Epithelial cell of alveolus of lung (primary cell): ENCODE measurements at places on chromosomes 1 and 21. TPM values are rescaled to one million over a fixed set of nuclear protein-coding genes. Genes with fewer than 3 reads are reported as not detected.

The PLD5 gene
- total RNA-seq, result 0.24 and 0.52 TPM in 2 replicates

The TCHH gene
- under 0.01 TPM in 1 of 2 replicates, not detected in the other for total RNA-seq

The TNNT2 gene
- 12.5 TPM in 1 of 2 replicates, not detected in the other for total RNA-seq

The KRTAP12-3 gene
- not detected in 2 replicates for total RNA-seq

The TRABD2B gene
- under 0.01 TPM in 1 of 2 replicates, not detected in the other for total RNA-seq

The CFAP107 gene
- not detected in 2 replicates for total RNA-seq

The AMY1A gene
- total RNA-seq, result not detected in 2 replicates

The H6PD gene
- total RNA-seq, result 48.5 and 69.9 TPM in 2 replicates

The CCDC181 gene
- 1.2 and 2.2 TPM in 2 replicates for total RNA-seq

The ADORA1 gene
- 0.48 and 0.52 TPM in 2 replicates for total RNA-seq

The SIK1 gene
- total RNA-seq, result 2.8 and 11.0 TPM in 2 replicates

The YBEY gene
- 20.3 and 26.5 TPM in 2 replicates for total RNA-seq

The GFI1 gene
- total RNA-seq, result 0.52 TPM in 1 of 2 replicates, not detected in the other

The NTMT2 gene
- not detected in 2 replicates for total RNA-seq

The C1orf159 gene
- 14.1 and 14.8 TPM in 2 replicates for total RNA-seq

The AMY1C gene
- total RNA-seq, result not detected in 2 replicates

The ZYG11A gene
- total RNA-seq, result 0.96 and 1.0 TPM in 2 replicates

The C1orf141 gene
- not detected in 2 replicates for total RNA-seq

The KRTAP21-2 gene
- not detected in 2 replicates for total RNA-seq

The FAAH gene
- 0.65 and 0.72 TPM in 2 replicates for total RNA-seq

The DISC1 gene
- 3.1 and 5.4 TPM in 2 replicates for total RNA-seq

The RPTN gene
- not detected in 2 replicates for total RNA-seq

The S100A7A gene
- total RNA-seq, result not detected in 2 replicates

The ALX3 gene
- total RNA-seq, result not detected in 2 replicates

The SLAMF8 gene
- 1.2 TPM in 1 of 2 replicates, not detected in the other for total RNA-seq

The FRRS1 gene
- 5.0 and 7.4 TPM in 2 replicates for total RNA-seq

The SYPL2 gene
- total RNA-seq, result under 0.01 and 0.32 TPM in 2 replicates
